ENCODE measurements at places on chromosomes 5 and 9.
A peak's percentile ranks its signal among the peaks of the same experiment; 100 is the strongest.

DNA sequence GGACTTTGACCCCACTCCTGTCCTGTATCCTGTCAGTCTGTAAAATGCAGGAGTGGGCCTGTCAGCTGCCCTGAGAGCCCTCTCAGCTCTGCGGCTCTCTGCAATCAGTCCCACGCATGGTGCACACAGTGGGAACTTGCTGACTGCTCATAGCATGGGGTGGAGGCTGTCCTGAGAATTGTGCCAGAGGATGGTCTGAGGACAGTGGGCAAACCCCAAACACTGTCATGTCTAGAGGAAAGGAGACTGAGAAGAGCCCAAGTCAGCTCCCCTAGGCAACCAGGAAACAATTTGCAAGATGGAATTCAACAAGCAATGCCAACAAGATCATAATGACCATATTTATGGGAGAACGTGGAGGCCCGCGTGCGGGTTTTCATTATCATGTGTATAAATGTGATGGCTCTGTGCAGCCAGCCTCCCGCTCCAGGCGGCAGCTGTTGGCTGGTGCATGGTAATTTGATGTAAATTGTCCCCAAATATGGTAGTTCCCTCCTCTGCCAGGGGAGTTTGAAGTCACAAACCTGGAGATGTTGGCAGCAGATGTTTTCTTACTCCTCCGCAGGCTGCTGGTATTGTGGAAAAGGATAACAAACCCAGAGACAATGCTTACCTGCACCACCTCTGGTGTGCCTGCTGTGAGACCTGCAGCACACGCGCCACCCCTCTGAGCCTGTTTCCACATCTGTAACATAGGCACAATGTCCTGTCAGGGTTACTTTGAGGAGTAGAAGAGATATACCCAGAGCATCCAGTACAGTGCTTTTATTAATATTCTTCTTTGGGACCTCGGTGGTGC, 39.8 kb upstream of the ALDH1B1 start:
- H3K36me3 ChIP-seq: no peaks in the 10 kb centered on the region
- H3K27me3 ChIP-seq: no peaks in the 10 kb centered on the region
- no peak for DNase-seq
- no peak overlapping the region for H3K27ac ChIP-seq

- no peak for DNase-seq
- peaks cover 10% of the 10 kb centered on the region for H3K4me1 ChIP-seq
- no peaks in the 10 kb centered on the region for H3K27me3 ChIP-seq
- H3K27ac ChIP-seq: no peak overlapping the region
- peaks cover 91% of the 10 kb centered on the region for H3K36me3 ChIP-seq
- no peak overlapping the region for H3K4me3 ChIP-seq
Measured at GRCh38 chr9:36665387-36665786, 92.7 kb downstream of the MELK start.

- no peak for DNase-seq
- H3K36me3 ChIP-seq: no peaks in the 10 kb centered on the region
- H3K27me3 ChIP-seq: peaks cover 4% of the 10 kb centered on the region
- H3K4me1 ChIP-seq: no peaks in the 10 kb centered on the region
- H3K27ac ChIP-seq: no peak overlapping the region
Measured at GRCh38 chr9:137318602-137319001, 16.5 kb upstream of the NRARP start.

DNA sequence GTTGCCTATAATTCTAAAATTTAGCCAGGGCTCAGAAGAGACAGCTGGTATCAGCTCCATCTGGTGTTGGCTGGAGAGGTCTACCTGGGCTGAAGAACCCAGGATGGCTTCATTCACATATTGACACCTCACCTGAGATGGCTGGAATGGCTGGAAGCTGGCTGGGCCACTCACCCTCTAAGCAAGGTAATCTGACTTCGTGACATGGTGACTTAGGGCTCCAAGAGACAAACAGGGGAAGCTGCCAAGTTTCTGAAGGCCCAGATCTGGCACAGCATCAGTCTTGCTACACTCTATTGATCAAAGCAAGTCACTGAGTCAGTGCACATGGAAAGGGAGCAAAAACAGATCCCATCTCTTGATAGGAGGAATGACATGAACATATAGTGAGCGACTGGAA, 102.3 kb downstream of the EPB41L4A start:
- H3K4me3 ChIP-seq: no peak overlapping the region
- no peaks in the 10 kb centered on the region for H3K36me3 ChIP-seq
- no peak overlapping the region for H3K27ac ChIP-seq
- H3K27me3 ChIP-seq: no peaks in the 10 kb centered on the region
- no peak for DNase-seq

DNA sequence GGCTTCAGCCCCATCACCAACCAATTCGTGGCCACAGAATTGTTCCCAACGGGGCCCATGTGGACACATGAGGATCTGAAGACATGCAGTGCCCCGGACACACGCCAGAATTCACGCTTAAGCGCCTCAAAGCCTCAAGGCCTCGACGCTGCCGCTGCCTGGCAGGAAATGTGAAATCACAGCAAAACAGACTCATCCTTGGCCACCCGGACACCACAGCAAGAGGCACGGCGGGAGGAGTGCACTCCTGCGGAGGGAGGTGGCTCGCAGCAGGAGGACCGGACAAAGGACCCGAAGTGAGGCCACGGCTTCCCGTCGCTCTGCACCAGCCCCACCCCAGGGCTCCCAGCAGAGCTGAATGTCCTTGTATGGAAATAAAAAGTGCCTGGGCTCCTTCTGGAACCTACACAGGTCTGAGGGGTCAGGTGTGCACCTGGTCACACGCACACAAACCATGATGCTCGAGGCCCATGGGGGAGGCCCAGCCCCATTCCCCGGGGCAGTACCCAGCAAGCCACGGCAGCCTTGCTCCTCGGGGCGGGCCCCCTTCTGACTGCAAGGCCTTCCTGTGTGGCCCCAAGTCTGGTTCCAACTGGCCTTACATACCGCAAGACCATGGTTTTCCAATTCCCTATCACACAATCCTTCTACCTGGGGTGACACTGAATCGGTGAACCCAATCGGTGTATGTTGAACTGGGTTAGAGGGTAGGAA, 10.0 kb downstream of the SEC16A start:
- no peak overlapping the region for H3K27ac ChIP-seq
- H3K27me3 ChIP-seq: no peaks in the 10 kb centered on the region
- H3K4me3 ChIP-seq: no peak overlapping the region
- peaks cover 100% of the 10 kb centered on the region for H3K36me3 ChIP-seq

- H3K36me3 ChIP-seq: peaks cover 6% of the 10 kb centered on the region
- DNase-seq: peak; percentile 72
- peak overlapping the region; percentile 99 for H3K27ac ChIP-seq
- peaks cover 83% of the 10 kb centered on the region for H3K4me1 ChIP-seq
- H3K4me3 ChIP-seq: no peak overlapping the region
- H3K27me3 ChIP-seq: no peaks in the 10 kb centered on the region
Measured at GRCh38 chr9:33159777-33160127, 7.4 kb downstream of the B4GALT1 start.

DNA sequence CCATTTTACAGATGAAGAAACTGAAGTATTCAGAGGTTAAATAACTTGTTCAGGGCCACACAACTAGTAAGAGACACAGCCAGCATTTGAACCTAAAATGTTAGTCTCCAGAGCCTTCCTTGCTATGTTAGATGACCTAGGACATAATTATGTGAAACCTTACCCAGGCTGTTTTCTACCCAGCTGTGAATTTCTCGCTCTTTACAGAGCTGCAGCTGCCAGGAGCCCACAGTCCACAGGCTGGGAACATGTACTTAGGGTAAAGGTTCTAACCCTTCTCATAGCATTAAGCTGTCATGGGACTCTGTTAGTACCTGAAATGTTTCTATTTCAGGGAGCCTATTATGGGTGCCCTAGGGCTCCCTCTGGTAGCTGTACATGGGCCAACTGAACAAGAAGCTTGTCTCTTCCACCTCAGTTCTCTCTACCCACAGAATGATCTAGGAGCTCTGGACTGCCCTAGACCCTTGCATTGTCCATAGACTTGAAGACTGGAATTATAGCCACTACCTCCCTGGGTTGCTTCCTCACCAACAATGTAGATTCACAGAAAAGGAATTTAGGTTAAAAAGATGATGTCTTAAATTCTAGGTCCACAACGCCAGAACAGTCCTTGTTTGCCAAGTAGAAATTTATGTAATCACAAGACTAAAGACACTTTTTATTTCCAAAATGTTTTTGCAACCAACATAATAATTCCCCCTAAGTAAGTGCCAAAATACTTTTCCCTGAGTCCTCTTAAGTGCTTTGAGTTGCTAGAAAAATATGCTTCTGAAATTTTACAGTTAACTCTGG, 262.9 kb downstream of the PIK3R1 start:
- DNase-seq: no peak
- H3K4me3 ChIP-seq: no peak overlapping the region
- no peaks in the 10 kb centered on the region for H3K36me3 ChIP-seq
- H3K4me1 ChIP-seq: no peaks in the 10 kb centered on the region
- H3K27me3 ChIP-seq: no peaks in the 10 kb centered on the region
- H3K27ac ChIP-seq: no peak overlapping the region

- H3K4me3 ChIP-seq: no peak overlapping the region
- H3K4me1 ChIP-seq: peaks cover 5% of the 10 kb centered on the region
- H3K27ac ChIP-seq: no peak overlapping the region
- H3K36me3 ChIP-seq: no peaks in the 10 kb centered on the region
Measured at GRCh38 chr5:125338440-125339174, 592.2 kb upstream of the ZNF608 start.
